ENCODE measurements at places on chromosomes 12 and 14. TPM values are rescaled to one million over a fixed set of nuclear protein-coding genes. Genes with fewer than 3 reads are reported as not detected.

GRCh38 chr12:1919284-1919683, 832 bp upstream of the CACNA2D4 start:
- H3K4me3 ChIP-seq = no peak overlapping the region
- peaks cover 4% of the 10 kb centered on the region for H3K27me3 ChIP-seq
- no peak overlapping the region for H3K27ac ChIP-seq
- no peak for DNase-seq
- H3K4me1 ChIP-seq = peaks cover 15% of the 10 kb centered on the region

KCNH5 gene
- not detected for total RNA-seq

SLC7A7 gene
- total RNA-seq = 7.9 TPM

DNA sequence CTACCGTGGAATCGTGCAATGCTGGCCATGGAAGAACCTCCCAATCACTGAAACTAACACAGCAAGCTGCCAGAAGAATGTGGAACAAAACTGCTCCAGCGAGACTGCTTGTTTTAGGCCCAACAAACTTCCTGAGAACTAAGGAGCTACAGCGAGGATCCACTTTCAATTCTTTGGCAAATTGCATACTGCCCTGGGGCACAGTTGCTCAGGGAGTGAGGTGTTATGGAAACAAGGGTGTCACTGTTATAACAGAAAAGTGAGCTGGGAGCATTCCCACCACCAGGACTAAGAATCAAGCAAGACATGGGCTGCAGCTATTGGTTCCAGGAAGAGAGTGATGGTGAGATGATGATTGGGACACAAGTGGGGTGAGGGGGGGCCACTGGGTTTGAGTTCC, 1606.1 kb upstream of the FLRT2 start:
- no peak overlapping the region for H3K27ac ChIP-seq
- no peaks in the 10 kb centered on the region for H3K36me3 ChIP-seq
- no peak for DNase-seq
- H3K27me3 ChIP-seq = no peaks in the 10 kb centered on the region

GRCh38 chr12:113676547-113676946, 204.9 kb upstream of the LHX5 start:
- H3K4me3 ChIP-seq = no peak overlapping the region
- H3K27me3 ChIP-seq = no peaks in the 10 kb centered on the region
- no peaks in the 10 kb centered on the region for H3K36me3 ChIP-seq
- no peak for DNase-seq

GRCh38 chr12:12715459-12716150, 1.6 kb upstream of the CDKN1B start:
- no peak for DNase-seq
- peaks cover 14% of the 10 kb centered on the region for H3K4me1 ChIP-seq
- no peaks in the 10 kb centered on the region for H3K36me3 ChIP-seq
- no peaks in the 10 kb centered on the region for H3K27me3 ChIP-seq
- H3K4me3 ChIP-seq = peak overlapping the region; percentile 99

GRCh38 chr12:65055859-65056258, 65.2 kb downstream of the WIF1 start:
- H3K27me3 ChIP-seq = peaks cover 10% of the 10 kb centered on the region
- DNase-seq = no peak
- no peak overlapping the region for H3K4me3 ChIP-seq
- no peaks in the 10 kb centered on the region for H3K4me1 ChIP-seq
- H3K36me3 ChIP-seq = no peaks in the 10 kb centered on the region
- H3K27ac ChIP-seq = no peak overlapping the region

- H3K27me3 ChIP-seq = peaks cover 15% of the 10 kb centered on the region
- H3K27ac ChIP-seq = no peak overlapping the region
- no peaks in the 10 kb centered on the region for H3K36me3 ChIP-seq
- no peak for DNase-seq
- no peak overlapping the region for H3K4me3 ChIP-seq
Measured at GRCh38 chr12:112759786-112760185, 31.8 kb upstream of the RPH3A start.

DNA sequence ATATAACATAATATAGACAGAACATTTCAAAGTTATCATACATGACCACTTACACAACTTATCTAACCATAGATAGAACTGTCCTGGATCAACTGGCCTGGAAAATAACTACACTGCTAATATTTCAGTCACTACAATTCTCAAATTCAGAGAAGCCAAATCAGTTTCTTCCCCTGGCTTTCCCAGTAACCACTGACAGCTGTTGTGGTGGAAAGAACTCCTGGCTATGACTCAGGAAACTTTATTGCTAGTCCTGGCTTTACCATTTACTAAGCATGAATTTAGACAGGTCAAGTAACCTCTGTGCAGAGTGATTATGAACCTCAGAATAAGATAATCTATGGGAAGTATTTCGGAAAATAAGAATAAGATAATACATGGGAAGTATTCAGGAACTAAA, 244.9 kb upstream of the DIO2 start:
- no peaks in the 10 kb centered on the region for H3K4me1 ChIP-seq
- H3K27ac ChIP-seq = no peak overlapping the region
- no peaks in the 10 kb centered on the region for H3K36me3 ChIP-seq

CCDC175 gene
- total RNA-seq = not detected

GRCh38 chr12:25106818-25107217, 88.1 kb downstream of the DNAI7 start:
- no peaks in the 10 kb centered on the region for H3K27me3 ChIP-seq
- no peak overlapping the region for H3K4me3 ChIP-seq
- peaks cover 62% of the 10 kb centered on the region for H3K36me3 ChIP-seq
- no peak for DNase-seq

NUDT14 gene
- 33.9 TPM for total RNA-seq

DNA sequence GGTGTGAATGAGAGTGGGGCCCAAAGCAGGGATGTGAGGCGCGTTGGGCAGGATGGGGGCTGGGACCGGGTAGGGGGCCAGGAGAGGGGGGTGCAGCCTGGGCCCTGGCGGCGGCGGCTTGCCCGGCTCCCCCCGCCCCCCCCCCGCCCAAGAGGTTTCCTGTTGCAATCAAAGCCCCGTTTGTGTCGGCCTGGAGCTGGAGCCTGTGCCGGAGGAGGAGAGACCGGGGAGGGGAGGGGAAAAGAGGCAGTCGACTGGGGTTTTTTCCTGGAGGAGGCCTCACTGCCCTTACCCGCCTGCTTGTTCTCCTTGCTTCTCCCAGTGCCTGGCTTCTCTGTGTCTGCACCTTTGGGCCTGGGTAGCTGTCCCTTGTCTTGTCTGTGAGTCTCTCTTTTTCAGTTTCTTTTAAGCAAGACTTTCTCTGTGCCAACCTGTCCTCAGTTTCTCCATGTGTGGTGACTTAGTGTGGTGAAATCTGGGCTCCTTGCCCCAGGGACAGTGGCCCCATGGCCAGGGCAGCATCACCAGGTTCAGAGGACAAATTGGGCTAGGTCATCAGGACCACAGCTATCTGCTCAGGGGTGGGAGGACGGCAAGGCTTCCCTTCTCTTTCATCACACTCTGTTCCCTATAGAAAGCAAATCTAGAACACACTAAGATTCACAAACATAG, 8.5 kb downstream of the RARG start:
- H3K36me3 ChIP-seq = no peaks in the 10 kb centered on the region
- no peak for DNase-seq
- H3K4me3 ChIP-seq = no peak overlapping the region
- peaks cover 49% of the 10 kb centered on the region for H3K4me1 ChIP-seq
- H3K27me3 ChIP-seq = no peaks in the 10 kb centered on the region
- peak overlapping the region; percentile 99 for H3K27ac ChIP-seq

- no peak overlapping the region for H3K27ac ChIP-seq
- DNase-seq = no peak
- no peak overlapping the region for H3K4me3 ChIP-seq
Measured at GRCh38 chr12:15636060-15636890, 152.9 kb downstream of the EPS8 start.

GRCh38 chr12:122873540-122873939, 22.4 kb downstream of the VPS37B start:
- H3K36me3 ChIP-seq = peaks cover 20% of the 10 kb centered on the region
- no peak overlapping the region for H3K4me3 ChIP-seq
- no peaks in the 10 kb centered on the region for H3K27me3 ChIP-seq
- peaks cover 100% of the 10 kb centered on the region for H3K4me1 ChIP-seq

- no peak overlapping the region for H3K4me3 ChIP-seq
- peaks cover 9% of the 10 kb centered on the region for H3K27me3 ChIP-seq
- peak overlapping the region; percentile 16 for H3K27ac ChIP-seq
- no peaks in the 10 kb centered on the region for H3K36me3 ChIP-seq
Measured at GRCh38 chr12:6076346-6076745, 48.1 kb downstream of the VWF start.

GALNT6 gene
- total RNA-seq = 1.2 TPM

GRCh38 chr12:112989806-112990205, 11.5 kb downstream of the OAS2 start:
- DNase-seq = no peak
- no peak overlapping the region for H3K27ac ChIP-seq
- H3K27me3 ChIP-seq = no peaks in the 10 kb centered on the region
- H3K36me3 ChIP-seq = no peaks in the 10 kb centered on the region
- no peak overlapping the region for H3K4me3 ChIP-seq
- no peaks in the 10 kb centered on the region for H3K4me1 ChIP-seq

GRCh38 chr14:75877292-75877691, 104.5 kb downstream of the TGFB3 start:
- H3K27ac ChIP-seq = peak overlapping the region; percentile 54
- no peak overlapping the region for H3K4me3 ChIP-seq
- H3K4me1 ChIP-seq = peaks cover 12% of the 10 kb centered on the region
- DNase-seq = no peak

DNA sequence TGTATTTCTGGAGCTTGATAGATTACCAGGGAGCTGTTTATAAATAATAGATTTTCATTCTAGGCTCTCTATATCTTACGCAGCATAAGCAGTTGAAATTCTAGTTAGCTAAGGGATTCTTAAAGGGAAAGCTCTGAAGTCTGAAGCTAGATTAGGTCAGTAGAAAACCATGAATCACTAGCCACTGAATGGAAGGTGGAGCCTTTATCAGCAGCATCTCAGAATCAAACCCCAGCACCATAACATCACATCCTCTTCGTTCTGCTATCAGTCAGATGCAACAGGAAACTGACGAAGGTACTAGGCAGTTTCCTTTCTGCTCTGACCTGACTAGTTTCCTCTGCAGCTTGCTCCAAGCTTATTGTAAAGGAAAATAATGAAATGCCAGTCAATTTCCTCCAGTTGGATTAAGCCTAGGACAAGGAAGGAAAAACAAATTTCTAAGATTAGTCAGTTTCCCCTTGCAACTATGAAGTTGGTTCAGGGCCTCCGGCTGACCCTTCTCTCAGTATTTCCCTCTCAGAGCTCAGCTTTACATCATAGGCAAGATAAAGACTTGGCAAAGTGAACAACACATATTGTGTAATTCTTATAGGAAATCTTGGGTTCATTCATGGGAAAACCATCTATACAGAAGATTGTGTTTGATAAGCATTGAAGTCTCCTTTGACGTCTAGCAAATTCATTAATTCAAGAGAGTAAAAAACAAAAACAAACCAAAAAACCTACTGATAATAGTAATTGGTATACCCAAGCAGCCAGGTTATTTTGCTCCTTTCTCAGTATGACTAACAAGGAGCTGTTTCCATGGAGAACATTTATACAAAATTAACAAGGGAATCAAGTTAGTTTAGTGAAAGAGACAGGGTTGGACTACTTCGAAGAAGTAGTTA, 43.4 kb upstream of the CFAP54 start:
- H3K4me3 ChIP-seq = peak overlapping the region; percentile 12
- no peaks in the 10 kb centered on the region for H3K27me3 ChIP-seq
- DNase-seq = peak; percentile 69
- peak overlapping the region; percentile 66 for H3K27ac ChIP-seq

DNA sequence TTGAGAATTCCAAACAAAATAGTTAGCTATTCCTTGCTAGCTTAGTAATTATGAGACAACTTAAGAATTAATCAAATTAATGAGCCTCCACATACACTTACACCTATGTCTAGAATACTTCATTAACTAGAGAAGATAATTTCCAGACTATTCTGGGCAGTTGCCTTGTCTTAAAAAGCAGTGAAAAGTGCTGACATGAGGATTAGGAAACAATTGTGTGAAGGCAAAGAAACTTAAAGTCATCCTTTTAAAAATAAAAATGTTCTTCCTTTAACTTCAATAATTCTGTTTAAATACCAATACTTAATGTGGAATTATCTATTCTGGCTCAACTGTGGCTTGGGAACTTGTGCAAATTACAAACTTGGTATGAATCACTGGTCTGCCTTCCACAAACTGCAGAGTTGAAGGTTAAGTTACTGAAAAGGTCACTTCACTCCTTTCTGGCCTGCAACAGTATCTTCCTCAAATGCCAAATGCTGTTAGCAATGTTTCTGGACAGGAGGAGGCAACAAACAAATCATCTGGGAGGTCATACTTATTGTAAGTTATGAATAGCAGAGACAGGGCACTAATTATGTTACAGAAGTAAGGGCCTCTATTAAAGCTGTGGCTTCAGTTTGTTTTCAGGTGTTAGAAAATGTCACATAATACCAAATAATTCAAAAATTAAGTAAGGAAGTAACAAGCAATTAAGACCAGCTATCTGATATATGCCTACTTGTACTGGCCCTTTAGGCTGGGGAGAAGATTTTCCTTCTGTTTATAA, 19.2 kb downstream of the PPTC7 start:
- H3K4me1 ChIP-seq = peaks cover 49% of the 10 kb centered on the region
- H3K4me3 ChIP-seq = no peak overlapping the region
- H3K27me3 ChIP-seq = no peaks in the 10 kb centered on the region
- H3K27ac ChIP-seq = peak overlapping the region; percentile 67

GRCh38 chr12:50725011-50725942, 38.6 kb upstream of the ATF1 start:
- no peak overlapping the region for H3K27ac ChIP-seq
- peaks cover 100% of the 10 kb centered on the region for H3K36me3 ChIP-seq
- no peak for DNase-seq
- no peak overlapping the region for H3K4me3 ChIP-seq
- no peaks in the 10 kb centered on the region for H3K27me3 ChIP-seq
- H3K4me1 ChIP-seq = peaks cover 17% of the 10 kb centered on the region

PPFIA2 gene
- 0.79 TPM for total RNA-seq

LMNTD1 gene
- total RNA-seq = not detected

GRCh38 chr12:68345763-68346162, 13.6 kb upstream of the MDM1 start:
- peaks cover 9% of the 10 kb centered on the region for H3K27me3 ChIP-seq
- no peak for DNase-seq
- no peaks in the 10 kb centered on the region for H3K36me3 ChIP-seq
- no peaks in the 10 kb centered on the region for H3K4me1 ChIP-seq
- no peak overlapping the region for H3K4me3 ChIP-seq

GRCh38 chr12:123576611-123577010, 7.7 kb upstream of the TMED2 start:
- H3K4me3 ChIP-seq = no peak overlapping the region
- H3K27ac ChIP-seq = no peak overlapping the region
- H3K27me3 ChIP-seq = no peaks in the 10 kb centered on the region
- peaks cover 8% of the 10 kb centered on the region for H3K36me3 ChIP-seq
- no peak for DNase-seq

DNA sequence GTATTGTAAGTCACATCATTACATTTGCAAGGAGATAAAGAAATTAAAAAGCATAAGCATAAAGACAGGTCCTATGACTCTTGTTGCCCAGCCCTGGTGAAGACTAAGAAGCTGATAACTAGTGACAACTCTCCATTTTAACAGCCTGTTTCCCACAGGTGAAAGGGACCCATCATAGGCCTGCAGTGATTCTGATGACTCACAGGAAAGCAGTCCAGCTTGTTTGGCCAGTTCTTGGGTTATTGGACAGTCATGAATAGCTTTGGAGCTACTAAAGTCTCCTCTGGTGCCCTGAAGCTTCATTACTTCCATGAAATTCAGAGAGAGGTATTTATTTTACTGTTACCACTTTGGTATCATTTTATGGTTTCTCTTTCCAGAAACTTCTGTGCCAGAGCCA, 55.5 kb upstream of the DYRK2 start:
- no peaks in the 10 kb centered on the region for H3K36me3 ChIP-seq
- H3K27ac ChIP-seq = peak overlapping the region; percentile 2
- H3K27me3 ChIP-seq = no peaks in the 10 kb centered on the region

GRCh38 chr12:47361389-47362021, 281.7 kb upstream of the AMIGO2 start:
- peaks cover 20% of the 10 kb centered on the region for H3K4me1 ChIP-seq
- no peaks in the 10 kb centered on the region for H3K36me3 ChIP-seq
- peak; percentile 42 for DNase-seq

Data from heart right ventricle (tissue), 16 donors.